ENCODE measurements at places on chromosomes 2 and 18.

DNA sequence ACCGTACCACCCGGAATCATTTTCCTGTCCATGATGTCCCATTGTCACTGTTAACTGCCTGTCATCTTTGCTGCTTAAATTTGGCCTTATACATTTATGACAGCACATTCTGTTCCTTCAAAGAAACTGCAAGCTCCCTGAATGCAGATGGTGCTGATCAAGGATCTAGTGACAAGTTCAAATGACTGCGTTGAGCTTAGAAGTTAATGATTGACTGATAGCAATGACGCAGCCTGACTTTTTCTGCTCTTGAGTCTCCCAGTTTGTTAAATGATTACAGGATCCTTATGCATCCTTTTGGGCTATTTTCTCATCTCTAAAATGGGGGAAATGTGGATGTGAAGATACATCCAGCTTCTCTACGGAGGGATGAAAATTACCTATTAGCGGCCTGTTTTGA, 159.0 kb downstream of the DCC start:
- DNase-seq = no peak

- no peak for DNase-seq
Measured at GRCh38 chr2:122780251-122780650, 1024.8 kb downstream of the TSN start.

GRCh38 chr2:88854528-88854927, 163.1 kb downstream of the RPIA start:
- no peak for DNase-seq

DNA sequence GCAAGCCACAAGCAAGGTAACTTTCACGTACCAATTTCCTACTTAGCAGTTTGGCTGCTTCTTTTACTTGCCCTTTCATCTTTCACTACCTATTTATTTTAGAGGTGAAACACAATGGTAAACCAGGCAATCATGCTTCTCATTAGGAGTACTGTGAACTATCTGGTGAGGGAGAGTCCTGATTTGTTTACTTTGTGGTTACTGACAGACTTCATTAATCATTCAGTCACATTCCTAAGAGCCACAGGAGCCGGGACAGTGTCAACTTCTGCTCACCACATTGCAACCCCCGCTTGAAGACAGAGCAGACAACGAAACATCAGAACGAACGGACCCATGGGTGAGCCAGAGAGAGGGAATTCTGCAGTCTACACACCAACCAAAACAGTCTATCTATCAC, 28.8 kb downstream of the TUBB6 start:
- DNase-seq = no peak

- DNase-seq = no peak
Measured at GRCh38 chr2:223772363-223772762, 65.0 kb downstream of the AP1S3 start.

All from naive thymus-derived CD8-positive, alpha-beta T cell (primary cell).